ENCODE measurements at places on chromosomes 4 and X.

- no peak for DNase-seq
Observed at GRCh38 chrX:97524340-97524739, 640.6 kb downstream of the RPA4 start.

GRCh38 chr4:185912779-185913178 lies 100.8 kb upstream of the SORBS2 start:
- DNase-seq = no peak

- no peak for DNase-seq
Observed at GRCh38 chr4:163768014-163768413, 273.5 kb downstream of the TMA16 start.

DNA sequence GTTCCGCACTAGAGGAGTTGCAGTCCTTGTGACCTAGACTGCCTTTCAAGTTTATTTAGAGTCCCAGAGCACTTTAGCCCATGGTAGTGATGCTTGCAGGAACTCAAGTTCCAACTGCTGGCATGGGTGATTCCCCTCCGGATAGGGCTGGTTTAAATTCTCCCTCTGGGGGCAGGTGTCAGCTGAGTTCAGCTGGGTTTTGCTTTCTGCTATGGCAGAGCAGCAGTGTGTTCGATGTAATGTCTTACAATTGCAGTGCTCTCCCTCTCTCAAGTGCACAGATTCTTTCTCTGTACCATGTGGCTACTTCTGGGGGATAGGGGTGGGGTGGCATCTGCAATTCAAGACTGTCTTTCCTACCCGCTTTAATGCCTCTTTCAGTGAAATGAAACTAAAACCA lies 164.8 kb upstream of the ZIC3 start:
- DNase-seq = no peak

DNA sequence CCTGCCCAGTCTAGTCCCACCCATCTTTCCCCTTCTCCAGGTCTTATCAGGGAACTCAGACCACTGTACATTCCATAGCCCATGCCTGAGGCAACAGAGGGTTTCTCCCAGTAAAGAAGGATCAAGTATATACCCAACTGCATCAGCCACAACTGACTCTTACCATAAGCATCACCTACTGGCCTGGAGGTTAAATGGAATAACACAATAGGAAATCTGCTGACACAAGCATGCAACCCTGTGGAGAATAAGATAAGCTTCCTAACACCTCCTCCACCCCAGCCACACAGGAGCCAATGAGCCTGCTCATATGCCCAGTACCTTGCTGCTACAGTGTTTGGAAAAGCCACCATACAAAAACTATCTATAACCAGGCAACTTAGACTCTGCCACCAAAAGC lies 34.6 kb upstream of the PLK4 start:
- no peak for DNase-seq

GRCh38 chr4:169253904-169254303 lies 16.9 kb downstream of the SH3RF1 start:
- DNase-seq = no peak

- DNase-seq = no peak
Observed at GRCh38 chrX:110181459-110182137, 136.3 kb downstream of the AMMECR1 start.

DNA sequence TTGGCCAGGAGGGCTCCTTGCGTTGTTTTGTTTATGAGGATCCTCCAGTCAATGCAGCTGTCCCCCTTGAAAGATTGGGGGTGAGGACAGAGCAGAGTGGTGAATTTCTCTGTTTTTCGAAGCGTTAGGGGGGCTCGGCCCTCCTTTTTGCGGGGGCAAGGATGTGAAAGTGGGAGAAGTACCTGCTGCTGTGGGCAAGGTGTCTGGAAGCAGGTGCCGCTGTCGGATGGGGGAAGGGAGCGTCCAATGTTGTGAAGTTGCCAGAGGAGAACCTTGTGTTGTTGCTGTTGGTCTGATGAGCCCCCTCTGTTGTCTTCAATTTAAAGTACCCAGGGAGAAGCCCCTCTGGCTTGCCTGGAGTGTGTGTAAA lies 613 bp downstream of the GLRB start:
- DNase-seq = no peak

DNA sequence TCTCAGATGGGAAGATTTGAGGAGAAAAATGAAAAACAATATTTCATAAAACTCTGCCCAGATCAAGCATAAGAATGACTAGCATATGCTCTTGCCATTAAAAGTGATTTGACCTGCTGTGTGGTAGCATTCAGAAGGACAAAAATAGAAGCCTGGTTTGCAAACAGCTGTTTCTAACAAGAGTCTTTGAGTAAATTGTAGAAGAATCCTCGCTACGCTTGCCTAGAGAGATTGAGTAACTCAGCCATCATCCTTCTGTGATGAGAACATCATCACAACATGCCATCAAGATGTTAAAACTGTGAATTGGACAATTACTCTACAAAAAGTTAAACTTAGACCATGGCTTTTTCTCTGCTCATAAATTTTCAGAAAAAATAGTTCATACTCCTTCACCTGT lies 168.9 kb upstream of the PUDP start:
- no peak for DNase-seq

DNA sequence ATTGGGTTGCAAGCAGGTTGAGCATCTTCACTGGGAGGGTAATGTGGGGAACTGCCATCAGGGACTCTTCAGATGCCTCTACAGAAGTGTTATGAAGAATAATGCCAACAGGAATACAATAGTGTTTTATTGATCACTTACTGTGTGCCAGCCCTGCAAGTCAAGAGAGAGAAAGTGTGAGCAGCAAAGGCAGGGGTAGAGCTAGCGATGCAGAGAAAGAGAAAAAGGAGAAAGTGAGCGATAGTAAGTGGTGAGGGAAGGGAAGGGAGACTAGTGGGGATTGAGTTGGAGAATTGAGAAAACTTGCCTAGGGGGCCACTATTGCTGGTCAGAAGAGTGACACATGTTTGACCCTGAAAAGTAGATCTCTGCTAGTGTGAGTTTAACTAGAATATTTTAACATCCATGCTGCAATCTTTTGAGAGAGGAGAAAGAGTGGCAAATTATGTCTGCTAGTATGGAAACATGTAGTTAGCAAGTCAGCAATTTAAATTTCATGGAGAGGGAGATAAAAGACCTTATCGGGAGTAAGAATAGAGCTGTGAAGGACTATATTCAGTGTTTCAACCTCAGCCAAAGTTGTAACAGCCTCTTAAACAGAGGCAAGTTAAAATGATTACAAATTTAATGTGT lies 12.2 kb downstream of the AFF1 start:
- DNase-seq = no peak

- no peak for DNase-seq
Observed at GRCh38 chr4:185357211-185357610, 38.5 kb downstream of the LRP2BP start.

- DNase-seq = no peak
Observed at GRCh38 chrX:39749135-39749534, 348.6 kb downstream of the BCOR start.

GRCh38 chr4:147328756-147329446 lies 152.0 kb upstream of the EDNRA start:
- no peak for DNase-seq

- DNase-seq = no peak
Observed at GRCh38 chr4:73181231-73181630, 77.4 kb downstream of the ANKRD17 start.

DNA sequence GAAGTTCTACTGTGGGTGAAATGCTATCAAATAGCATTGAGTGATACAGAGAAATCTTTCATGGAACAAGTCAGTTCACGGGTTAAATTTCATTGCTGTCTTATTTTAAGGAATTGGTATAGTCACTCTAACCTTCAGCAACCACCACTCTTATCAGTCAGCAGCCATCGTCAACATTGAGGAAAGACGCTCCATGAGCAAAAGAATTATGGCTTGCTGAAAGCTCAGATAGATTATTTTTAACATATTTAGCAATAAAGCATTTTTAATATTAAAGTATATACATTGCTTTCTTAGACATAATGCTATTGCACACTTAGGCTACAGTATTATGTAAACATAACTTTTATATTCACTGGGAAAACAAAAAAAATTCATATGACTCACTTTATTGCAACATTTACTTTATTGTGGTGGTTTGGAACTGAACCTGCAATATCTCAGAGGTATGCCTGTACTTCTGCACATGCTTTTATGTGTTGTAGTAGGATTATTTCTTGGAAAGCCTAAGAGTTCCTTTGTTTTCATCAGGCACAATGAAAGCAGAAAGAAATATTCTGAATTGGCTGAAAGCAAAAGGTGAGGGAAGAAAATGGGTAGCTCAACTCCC lies 586.7 kb downstream of the GBA3 start:
- no peak for DNase-seq

GRCh38 chrX:49876750-49877149 lies 2.5 kb upstream of the USP27X start:
- peak; percentile 30 for DNase-seq

GRCh38 chrX:39779952-39780783 lies 317.6 kb downstream of the BCOR start:
- DNase-seq = no peak

DNA sequence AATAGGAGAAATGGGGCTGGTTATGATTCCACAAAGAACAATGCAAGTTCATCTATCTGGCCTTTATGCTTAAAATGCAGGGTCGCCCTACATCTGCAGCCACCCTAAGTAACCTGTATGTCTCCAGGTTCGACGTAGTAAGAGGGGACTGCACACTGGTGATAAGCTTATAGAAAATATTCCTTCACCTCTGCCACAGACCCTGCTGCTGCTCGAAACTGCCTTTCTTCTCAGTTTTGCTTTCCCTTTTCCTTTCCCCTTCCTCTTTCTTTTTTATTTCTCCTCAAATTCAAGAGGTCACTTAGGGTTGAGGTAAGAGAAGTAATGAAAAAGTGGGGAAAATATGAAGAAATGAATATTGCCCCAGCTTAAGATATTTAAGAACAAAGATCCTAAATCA lies 123.5 kb downstream of the DCHS2 start:
- no peak for DNase-seq

DNA sequence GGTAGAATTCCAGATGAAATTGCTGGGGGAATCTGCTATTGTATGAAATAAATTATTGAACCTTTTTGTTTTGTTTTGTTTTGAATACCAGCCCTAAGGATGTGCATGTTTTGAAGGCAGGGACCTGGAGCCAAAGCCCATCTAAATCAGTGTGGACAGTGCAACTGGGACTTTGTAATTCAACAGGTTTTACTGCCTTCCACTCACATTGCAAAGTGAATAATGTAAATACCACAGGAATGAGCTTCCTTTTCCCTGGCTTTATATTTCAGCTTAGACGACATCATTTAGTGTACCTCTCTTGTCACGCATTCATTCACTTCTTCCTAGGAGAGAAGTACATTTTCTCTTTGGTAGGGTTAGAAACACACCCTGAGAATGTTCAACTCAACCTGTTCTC lies 795.0 kb downstream of the CENPC start:
- DNase-seq = no peak

- DNase-seq = no peak
Observed at GRCh38 chr4:1362046-1362445, 15.0 kb downstream of the UVSSA start.

- DNase-seq = no peak
Observed at GRCh38 chrX:140949233-140949632, 53.2 kb upstream of the SPANXB1 start.

DNA sequence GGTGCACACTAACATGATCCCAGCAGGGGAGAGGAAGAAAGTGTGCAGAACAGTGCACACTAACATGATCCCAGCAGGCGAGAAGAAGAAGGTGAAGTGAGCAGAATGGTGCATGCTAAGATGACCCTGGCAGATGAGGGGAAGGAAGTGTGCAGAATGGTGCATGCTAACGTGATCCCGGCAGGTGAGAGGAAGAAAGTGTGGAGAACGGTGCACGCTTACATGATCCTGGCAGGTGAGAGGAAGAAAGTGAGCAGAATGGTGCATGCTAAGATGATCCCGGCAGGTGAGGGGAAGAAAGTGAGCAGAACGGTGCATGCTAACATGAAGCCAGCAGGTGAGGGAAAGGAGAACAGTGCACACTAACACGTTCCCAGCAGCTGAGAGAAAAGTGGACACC lies 83.7 kb downstream of the ACOX3 start:
- no peak for DNase-seq

DNA sequence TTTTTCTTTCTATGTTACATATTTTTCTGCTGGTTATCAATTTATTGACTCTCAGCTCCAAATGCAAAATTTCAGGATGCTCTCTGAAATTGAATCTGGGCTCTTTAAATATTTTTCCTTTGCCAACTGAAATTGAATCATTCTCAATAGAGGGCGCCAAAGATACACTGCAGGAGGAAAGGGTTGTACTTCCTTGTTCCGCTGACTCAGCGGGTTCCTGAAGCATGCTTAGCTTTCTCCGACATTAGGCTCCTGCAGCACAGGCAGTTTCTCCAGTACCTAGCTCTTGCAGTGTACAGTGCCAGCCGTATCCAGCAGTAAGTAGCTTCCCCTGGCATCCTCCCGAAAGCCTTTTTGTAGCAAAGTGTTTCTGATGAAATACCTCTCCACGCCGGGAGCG lies 28.8 kb upstream of the CFAP47 start:
- no peak for DNase-seq

DNA sequence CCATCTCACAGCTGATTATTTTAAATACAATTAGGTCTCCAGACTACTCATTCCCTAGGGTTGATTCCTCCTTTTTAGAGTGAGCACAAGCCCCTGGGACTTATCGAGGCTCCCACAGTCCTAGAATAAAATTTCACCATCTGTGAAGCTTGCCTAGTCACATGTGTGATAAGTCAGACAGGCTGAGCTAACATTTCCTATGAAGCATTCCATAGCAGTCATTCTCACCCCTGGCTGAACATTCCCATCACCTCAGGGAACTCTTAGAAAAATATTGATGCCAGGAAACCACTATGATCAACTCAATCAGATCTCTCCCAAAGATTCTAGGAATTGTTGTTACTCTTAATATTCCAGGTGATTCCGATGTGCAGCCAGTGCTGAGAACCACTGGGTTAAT lies 37.7 kb downstream of the ARHGEF9 start:
- no peak for DNase-seq

DNA sequence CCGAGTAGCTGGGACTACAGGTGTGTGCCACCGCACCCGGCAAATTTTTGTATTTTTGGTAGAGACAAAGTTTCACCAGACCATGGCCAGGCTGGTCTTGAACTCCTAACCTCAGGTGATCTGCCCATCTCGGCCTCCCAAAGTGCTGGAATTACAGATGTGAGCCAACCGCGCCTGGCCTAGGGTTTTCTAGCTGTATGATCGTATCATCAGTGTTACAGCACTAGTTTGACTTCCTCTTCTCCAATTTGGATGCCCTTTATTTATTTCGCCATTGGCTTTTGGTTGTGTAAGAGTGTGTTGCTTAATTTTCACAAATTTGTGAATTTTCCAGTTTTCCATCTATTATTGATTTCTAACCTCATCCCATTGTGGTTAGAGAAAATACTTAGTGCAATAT lies 5.2 kb downstream of the TKTL1 start:
- DNase-seq = no peak

DNA sequence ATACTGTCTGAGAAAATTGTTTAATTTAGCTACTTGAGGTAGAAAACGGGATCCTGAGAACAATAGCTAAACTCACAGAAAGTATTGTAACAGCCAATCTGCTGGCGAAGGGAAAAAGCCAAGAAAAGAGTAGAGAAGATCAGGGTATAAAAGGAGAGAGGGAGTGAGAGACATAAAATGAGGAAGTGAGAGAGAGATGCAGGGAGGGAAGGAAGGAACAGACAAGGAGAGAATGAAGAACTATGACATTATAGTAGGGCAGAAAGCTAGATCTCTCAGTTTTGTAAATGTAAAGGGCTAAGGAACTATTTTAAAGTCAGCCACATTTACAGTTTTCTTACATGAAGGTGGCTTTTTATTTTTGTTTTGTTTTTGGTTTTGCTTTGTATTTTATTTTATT lies 1.6 kb upstream of the GIMD1 start:
- DNase-seq = no peak
